Effector CD8-positive, alpha-beta T cell (primary cell): ENCODE measurements at places on chromosomes 3 and 15.

DNA sequence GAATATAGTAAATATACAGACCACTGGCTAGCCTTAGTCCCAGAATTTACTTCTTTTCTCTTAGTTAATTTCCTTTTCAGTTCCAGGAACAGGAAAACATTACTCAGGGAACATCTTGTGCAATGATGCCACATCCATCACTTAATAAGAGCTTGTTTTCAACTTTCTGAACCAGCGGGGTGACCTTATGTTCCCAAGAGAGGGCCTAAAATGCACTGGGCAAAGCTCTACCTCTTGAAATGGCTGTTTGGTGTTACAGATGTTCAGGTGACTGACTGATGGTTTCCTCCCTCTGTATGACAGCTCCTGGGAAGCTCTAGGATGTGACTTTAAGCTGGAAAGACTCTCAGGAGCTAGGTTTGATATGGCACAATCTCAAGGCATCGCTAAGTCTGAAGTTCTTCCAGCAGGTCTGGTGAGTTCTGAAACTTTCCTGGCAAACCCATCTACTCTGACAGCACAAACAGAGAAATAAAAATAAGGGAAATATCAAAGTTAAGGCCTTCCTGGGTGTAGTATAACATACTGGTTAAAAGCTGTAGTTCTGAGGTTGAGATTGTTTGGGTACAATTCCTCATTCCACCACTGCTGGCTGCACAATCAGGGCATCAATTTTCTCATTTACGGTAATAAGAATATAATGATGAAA is 98.6 kb downstream of the ZIC1 start:
- no peak for DNase-seq

- no peak for DNase-seq
These were observed 18.6 kb upstream of the SEC13 start for GRCh38 chr3:10339376-10339955.

DNA sequence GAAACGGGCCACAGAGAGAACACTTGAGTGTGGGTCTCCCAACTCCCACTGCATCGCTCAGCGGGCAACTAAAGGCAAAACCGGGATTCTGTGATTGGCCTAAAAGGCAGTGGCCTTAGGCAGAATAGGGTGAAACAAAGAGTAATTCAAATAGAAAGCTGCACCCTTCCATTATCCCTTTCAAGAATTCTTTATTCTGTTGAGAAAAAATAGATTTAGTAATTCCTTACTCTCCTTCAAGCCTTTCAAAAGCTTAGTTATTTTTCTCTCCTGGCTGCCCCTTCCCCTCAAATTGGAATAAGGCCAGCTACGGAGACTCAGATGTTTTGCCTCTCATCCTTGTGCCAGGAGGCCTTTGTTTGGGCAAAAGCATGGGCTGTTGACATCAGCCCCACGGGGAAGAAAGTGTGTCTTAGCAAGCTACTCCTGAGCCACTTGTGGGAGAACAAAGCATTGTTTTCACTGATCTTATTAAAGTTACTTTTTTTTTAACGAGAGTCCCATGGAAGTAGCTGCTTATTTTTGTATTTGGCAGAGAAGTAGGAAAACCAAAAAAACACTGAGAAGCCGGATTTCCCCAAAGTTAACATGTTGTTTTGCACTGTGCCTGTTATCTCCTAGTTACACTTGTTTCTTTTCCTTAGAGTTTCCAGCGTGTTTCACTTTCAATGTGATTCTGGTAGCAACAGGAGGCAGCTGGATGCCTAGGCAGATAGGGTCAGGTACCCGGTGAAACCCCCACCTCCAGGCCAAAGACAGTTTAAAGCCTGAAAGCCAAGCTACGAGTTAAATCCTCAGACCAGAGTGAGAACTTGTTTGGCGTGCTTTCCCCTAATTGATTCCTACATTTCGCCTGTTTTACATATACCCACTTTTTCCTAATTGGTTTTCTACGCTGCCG is 2.2 kb downstream of the ST6GAL1 start:
- DNase-seq = no peak

- no peak for DNase-seq
These were observed 57.7 kb downstream of the FEM1B start for GRCh38 chr15:68335251-68335650.
